ENCODE measurements at places on chromosomes 5 and 9.
A peak's percentile ranks its signal among the peaks of the same experiment; 100 is the strongest.

DNA sequence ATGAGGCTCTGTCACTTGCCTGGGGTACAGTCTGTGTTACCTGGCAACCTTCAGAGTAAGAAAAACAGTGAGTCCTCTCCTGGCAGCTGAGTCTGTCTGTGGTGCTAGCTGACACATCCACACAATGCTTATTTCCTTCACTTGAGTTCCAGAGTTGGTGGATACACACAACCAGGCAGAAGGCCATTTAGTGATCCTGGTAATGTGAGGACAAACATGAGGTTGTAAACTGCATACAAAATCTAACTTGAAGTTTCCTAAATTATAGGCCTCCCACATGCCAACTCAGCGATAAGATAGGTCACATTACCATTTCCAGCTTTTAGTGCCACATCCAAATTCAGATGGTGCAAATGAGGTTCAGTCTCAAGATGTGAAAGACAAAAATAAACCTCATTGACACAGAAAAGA, 125.5 kb downstream of the DCP2 start:
- no peak for DNase-seq

DNA sequence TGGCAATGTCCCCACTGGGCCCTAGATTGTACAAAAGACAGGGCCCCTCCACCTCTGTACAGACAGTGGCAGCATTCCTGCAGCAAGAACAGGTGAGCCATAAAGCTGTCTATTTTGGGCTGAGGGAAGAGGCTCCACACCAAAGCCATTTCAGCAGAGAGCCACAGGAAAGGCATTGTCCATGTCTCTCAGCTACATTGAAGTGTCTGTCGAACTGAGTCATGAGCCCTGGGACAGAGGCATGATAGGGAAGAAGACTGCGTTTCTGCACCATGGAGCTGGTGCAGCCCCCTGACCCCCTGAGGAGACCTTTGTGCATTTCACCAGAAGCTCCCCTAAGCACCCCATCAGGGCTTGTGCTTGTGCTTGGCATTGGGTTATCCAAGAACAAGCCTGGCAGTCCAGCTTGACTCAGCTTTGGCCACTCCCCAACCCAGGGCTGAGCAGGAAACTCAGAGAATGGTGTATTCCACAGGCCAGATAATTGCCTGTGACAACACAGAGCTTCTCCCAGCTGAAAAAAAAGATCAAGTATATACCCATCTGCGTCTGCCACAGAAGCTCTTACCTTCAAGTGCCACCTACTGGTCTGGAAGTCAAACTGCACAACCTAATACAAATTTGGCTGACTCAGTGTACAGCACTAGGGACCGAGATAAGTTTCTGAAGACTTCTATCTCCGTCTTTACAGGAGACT, 5.9 kb upstream of the FRMD3 start:
- DNase-seq: peak; percentile 17

- DNase-seq: no peak
Observed at GRCh38 chr5:61402970-61403900, 71.2 kb downstream of the ZSWIM6 start.

- DNase-seq: no peak
Observed at GRCh38 chr9:97500263-97500662, 1.2 kb upstream of the TMOD1 start.

GRCh38 chr9:110958847-110959246, 79.4 kb downstream of the LPAR1 start:
- DNase-seq: no peak

- DNase-seq: no peak
Observed at GRCh38 chr9:96442491-96442890, 7.5 kb upstream of the HABP4 start.

GRCh38 chr5:168813184-168813968, 234.2 kb upstream of the PANK3 start:
- DNase-seq: no peak

DNA sequence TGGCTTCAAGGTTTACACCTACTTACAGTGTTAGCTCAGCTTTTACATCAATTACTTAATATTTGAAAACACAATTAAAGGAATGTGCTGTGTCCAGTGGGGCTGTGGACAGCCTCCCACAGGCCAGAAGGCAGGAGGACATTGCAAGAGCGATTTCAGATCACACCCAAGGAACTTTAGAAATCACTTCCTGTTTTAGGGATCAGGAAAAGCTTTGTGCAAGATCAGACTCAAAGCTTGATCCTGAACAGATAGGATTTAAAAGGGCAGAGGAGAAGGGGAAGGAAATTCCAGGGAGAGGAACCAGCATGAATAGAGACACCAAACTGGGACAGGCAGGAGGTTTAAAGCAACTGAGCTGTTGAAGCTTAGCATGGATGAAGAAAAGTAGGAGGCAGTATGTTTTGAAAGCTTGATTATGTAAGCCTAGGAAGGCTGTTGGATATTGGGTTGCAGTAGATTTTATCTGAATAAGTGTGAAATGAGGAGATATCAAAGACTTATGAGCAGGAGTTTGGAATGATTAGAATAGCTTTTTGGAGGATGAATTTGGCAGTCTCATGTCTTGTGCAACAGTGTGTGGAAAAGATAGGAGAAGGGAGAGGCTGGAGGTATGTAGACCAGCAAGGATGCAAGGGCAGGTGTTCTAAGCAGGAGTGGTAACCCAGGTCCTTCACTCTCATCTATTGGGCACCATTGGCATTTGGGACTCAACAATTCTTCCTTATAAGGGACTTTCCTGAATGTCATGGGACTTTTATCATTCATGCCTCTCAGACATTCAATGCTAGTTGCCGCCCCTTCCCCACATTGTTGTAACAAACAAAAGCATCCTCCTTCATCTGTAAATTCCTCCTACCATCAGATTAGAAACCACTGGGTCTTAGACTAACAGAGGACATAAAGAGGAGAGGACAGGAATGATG, 123.5 kb downstream of the TARS1 start:
- DNase-seq: no peak

GRCh38 chr5:153209687-153210086, 280.8 kb upstream of the GRIA1 start:
- DNase-seq: no peak

DNA sequence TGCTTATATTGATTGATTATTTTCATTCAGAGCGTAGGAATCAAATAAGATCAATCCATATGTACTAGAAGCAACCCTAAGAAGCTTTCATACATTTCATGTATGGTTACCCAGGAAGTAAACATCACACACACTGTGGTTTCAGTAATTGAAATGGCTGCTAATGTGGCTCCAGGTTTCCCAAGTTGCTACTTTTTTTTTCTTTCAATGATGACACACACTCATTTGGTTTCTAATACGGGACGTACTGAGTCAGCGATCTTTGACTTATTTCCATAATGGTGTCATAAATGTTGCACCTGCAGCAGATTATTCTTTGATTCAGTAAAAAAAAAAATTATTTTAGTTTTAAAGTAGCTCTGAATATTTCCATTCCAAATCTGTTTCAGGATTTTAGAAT, 248.6 kb downstream of the CTNND2 start:
- no peak for DNase-seq

DNA sequence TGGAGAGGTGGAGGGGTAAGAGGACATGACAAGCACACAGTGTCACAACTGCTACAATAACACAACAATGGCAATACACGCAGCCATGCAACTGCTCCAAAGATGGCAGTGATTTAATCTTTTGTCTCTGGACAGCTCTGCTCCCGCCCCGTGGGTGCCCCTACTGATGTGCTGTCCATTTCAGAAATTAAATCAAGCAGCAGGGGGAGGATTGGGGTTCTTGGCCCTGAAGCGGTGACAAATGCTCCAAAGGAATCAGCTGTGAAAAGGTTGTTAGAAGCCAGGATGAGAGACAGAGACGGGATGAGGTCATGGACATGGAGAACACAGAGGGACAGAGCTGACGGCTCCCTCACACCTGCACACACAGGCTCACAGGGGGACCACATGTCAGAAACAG, 22.6 kb downstream of the CNTFR start:
- DNase-seq: no peak

GRCh38 chr9:102405218-102405867, 589.8 kb upstream of the CYLC2 start:
- DNase-seq: no peak

GRCh38 chr5:54370982-54371381, 60.6 kb upstream of the ARL15 start:
- no peak for DNase-seq

DNA sequence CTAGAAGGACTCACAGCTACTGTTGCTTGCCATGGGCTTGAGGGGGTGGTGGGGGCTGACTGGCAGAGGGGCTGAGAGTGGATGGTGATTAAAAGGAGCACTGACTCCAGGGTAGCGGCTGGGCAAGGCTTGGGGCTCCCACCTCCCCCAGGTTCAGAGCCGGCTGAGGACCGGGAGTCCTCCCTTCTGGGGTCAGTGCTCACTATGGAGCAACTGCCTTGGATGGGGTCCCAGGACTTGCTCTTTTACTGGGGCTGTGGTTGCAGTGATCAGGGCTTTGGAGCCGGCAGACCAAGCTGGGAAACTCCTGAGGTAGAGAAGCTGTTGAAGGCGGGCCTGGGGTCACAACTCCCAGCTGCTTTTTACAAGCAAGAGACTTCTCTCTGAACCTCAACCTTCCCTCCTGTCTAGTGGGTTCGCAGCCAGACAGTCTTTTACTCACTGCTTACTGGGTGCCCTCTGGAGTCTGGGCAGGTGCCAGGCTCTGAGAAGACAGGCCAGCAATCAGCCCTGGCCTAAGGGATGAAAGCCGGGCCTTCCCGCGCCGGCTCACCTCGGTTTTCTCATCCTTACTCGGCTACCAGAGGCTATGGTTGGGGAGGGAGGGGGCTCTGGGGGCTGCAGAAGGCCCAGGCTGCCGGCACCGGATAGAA, 795 bp upstream of the ASS1 start:
- DNase-seq: no peak

GRCh38 chr9:121071756-121072421, 2.9 kb upstream of the CNTRL start:
- DNase-seq: peak; percentile 36
